ENCODE measurements at places on chromosomes 6 and 20. TPM values are rescaled to one million over a fixed set of nuclear protein-coding genes. Genes with fewer than 3 reads are reported as not detected.

The ZNF831 gene
- 1.1 TPM for total RNA-seq

The TUBB2B gene
- 4.5 TPM for total RNA-seq

The RBPJL gene
- not detected for total RNA-seq

The KIF25 gene
- 0.82 TPM for total RNA-seq

The TREM2 gene
- total RNA-seq = 8.1 TPM

The RIPOR3 gene
- 0.55 TPM for total RNA-seq

The CTCFL gene
- 10.8 TPM for total RNA-seq

The KCNK16 gene
- total RNA-seq = not detected

The CYP39A1 gene
- 31.2 TPM for total RNA-seq

The SEC23B gene
- 127 TPM for total RNA-seq

The KIF6 gene
- 0.97 TPM for total RNA-seq

DNA sequence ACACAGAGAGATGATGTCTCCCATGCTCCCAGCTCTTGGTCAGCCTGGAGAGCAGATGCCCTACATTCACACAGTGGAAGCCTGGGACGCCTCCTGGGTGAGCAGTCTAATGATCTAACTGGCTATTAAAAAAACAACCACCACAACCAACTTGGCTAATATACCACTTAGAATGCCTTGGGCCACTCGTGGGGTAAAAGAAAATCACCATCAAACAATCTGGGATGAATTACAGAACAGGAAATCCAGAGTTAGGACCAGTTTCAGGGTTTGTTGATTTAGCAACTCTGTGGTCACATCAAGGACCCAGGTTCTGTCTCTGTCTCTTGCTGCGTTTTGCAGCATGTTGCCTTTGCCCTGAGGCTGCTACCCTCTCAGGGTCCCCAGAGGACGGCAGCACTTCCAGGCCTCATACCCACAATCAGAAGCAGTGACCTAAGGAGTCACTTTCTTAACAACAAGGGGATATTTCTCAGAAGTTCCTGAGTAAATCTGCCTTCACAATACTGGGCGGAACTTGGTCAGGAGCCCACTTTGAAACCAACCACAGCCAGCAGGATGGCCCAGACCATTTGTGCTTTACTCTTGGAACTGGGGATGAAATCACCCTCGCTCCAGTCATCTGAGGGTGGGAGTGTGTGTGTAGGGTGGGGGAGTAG is 118.7 kb downstream of the CLIC5 start:
- no peaks in the 10 kb centered on the region for H3K27me3 ChIP-seq
- H3K4me3 ChIP-seq = no peak overlapping the region
- H3K36me3 ChIP-seq = no peaks in the 10 kb centered on the region
- DNase-seq = no peak

DNA sequence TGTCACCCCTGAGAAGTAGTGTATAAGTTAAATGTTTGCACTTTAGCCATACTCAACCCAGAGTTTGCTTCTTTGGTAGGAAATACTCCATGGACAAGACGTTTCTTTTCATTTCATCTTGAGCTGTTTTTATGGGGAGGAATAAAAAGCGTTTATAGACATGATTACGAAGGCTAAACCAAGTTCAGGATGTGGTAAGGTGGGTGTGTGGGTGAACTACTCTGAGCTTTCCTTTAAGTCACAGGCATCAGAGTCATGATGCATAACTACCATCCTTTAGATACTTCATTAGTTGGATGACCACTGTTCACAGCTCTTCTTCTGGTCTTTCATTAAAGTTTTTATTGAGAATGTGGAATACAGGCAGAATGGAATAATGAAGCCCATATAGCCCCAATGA is 48.9 kb downstream of the EBF4 start:
- no peak overlapping the region for H3K27ac ChIP-seq
- H3K4me1 ChIP-seq = no peaks in the 10 kb centered on the region
- no peaks in the 10 kb centered on the region for H3K36me3 ChIP-seq
- H3K27me3 ChIP-seq = no peaks in the 10 kb centered on the region

GRCh38 chr6:104281370-104281769 is 578.3 kb downstream of the HACE1 start:
- no peaks in the 10 kb centered on the region for H3K4me1 ChIP-seq
- H3K36me3 ChIP-seq = no peaks in the 10 kb centered on the region
- H3K27ac ChIP-seq = no peak overlapping the region
- H3K27me3 ChIP-seq = no peaks in the 10 kb centered on the region
- no peak overlapping the region for H3K4me3 ChIP-seq

- no peak within 1 kb of the TSS for H3K4me3 ChIP-seq
- H3K27ac ChIP-seq = no peak within 1 kb of the TSS
- H3K36me3 ChIP-seq = no peaks in the 10 kb centered on the region
- H3K27me3 ChIP-seq = no peaks in the 10 kb centered on the region
- H3K4me1 ChIP-seq = no peaks in the 10 kb centered on the region
Measured at GRCh38 chr6:167122827-167123657, at the start of gene CCR6. TSS of gene CCR6 (plus strand) at chr6:167123096. CDS start at chr6:167136135, 13,039 bp downstream.

- DNase-seq = no peak
- no peaks in the 10 kb centered on the region for H3K36me3 ChIP-seq
- H3K27ac ChIP-seq = no peak overlapping the region
- H3K4me1 ChIP-seq = peaks cover 6% of the 10 kb centered on the region
- no peaks in the 10 kb centered on the region for H3K27me3 ChIP-seq
- no peak overlapping the region for H3K4me3 ChIP-seq
Measured at GRCh38 chr6:15252195-15252594, 6.3 kb downstream of the JARID2 start.

GRCh38 chr20:25195962-25196785 is 662 bp downstream of the ENTPD6 start:
- peaks cover 4% of the 10 kb centered on the region for H3K4me1 ChIP-seq
- H3K36me3 ChIP-seq = no peaks in the 10 kb centered on the region
- H3K27me3 ChIP-seq = no peaks in the 10 kb centered on the region
- peak; percentile 65 for DNase-seq
- H3K27ac ChIP-seq = peak overlapping the region; percentile 93
- peak overlapping the region; percentile 78 for H3K4me3 ChIP-seq

DNA sequence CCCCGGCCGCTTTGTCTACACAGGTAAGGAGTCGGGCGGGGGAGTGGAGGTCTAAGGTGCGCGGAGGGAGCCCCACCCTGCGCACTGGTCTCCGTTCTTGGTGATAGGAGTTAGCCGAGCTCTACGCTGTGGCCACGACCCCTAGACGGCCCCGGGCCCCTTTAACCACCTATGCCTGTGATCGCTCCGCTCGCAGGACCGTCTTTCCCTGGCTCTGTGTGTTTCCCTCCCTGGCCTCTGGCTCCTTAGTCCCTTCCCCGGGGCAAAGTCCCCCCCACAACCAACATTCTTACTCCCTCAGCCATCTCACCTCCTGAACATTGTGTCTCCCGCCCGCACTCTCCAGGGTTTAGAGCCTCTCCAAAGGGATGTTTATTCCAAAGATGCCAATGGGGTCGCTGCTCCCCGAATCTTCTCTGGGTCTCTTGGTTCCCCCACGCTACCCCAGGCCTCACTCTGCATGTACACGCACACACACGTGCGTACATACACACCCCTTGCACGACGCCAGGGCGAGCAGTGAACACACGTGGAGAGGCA is 50.4 kb downstream of the CPXM1 start:
- H3K27ac ChIP-seq = no peak overlapping the region
- peaks cover 17% of the 10 kb centered on the region for H3K4me1 ChIP-seq
- H3K4me3 ChIP-seq = no peak overlapping the region
- H3K36me3 ChIP-seq = no peaks in the 10 kb centered on the region

DNA sequence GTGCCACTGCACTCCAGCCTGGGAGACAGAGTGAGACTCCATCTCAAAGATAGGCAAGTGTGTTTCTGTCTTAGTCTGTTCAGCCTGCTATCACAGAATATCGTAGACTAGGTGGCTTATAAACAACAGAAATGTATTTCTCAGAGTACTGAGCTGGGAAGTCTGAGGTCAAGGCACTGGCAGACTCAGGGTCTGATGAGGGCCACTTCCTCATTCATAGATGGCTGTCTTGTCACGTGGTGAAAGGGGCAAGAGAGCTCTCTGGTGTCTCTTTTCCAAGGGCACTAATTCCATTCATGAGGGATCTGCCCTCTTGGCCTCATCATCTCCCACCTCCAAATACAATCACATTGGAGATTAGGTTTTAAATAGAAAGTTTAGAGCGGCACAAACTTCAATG is 95.6 kb upstream of the PHACTR3 start:
- H3K4me3 ChIP-seq = no peak overlapping the region
- H3K27ac ChIP-seq = no peak overlapping the region

GRCh38 chr6:35392111-35392702 is 49.8 kb downstream of the PPARD start:
- peaks cover 17% of the 10 kb centered on the region for H3K4me1 ChIP-seq
- no peak overlapping the region for H3K4me3 ChIP-seq
- H3K27ac ChIP-seq = peak overlapping the region; percentile 64
- no peaks in the 10 kb centered on the region for H3K36me3 ChIP-seq

GRCh38 chr20:2086980-2087377 is 14.6 kb upstream of the STK35 start:
- no peaks in the 10 kb centered on the region for H3K36me3 ChIP-seq
- no peak overlapping the region for H3K4me3 ChIP-seq
- H3K27ac ChIP-seq = no peak overlapping the region
- no peaks in the 10 kb centered on the region for H3K27me3 ChIP-seq

- DNase-seq = no peak
- no peak overlapping the region for H3K4me3 ChIP-seq
- no peaks in the 10 kb centered on the region for H3K36me3 ChIP-seq
- H3K27me3 ChIP-seq = no peaks in the 10 kb centered on the region
Measured at GRCh38 chr6:145469021-145469420, 266.3 kb downstream of the EPM2A start.

DNA sequence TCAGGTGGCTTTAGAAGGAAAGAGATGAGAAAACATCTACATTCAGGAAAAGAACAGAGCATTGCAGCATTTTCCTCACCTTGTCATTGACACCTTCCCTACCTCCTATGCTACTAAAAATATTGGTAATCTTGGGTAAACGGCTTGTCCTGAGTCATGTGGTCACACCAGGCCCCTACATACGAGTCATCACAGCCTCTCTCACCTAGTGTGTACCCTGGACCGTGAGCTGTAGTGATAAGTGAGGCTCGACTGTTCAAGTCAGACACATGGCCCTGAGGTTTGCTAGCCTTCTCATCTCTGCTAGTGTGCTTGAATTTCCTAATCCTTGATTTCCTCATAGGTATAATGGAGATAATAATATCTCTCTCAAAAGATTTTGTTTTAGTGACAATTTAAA is 29.6 kb upstream of the TMEM244 start:
- no peaks in the 10 kb centered on the region for H3K27me3 ChIP-seq
- no peaks in the 10 kb centered on the region for H3K4me1 ChIP-seq
- H3K27ac ChIP-seq = no peak overlapping the region
- H3K36me3 ChIP-seq = no peaks in the 10 kb centered on the region

DNA sequence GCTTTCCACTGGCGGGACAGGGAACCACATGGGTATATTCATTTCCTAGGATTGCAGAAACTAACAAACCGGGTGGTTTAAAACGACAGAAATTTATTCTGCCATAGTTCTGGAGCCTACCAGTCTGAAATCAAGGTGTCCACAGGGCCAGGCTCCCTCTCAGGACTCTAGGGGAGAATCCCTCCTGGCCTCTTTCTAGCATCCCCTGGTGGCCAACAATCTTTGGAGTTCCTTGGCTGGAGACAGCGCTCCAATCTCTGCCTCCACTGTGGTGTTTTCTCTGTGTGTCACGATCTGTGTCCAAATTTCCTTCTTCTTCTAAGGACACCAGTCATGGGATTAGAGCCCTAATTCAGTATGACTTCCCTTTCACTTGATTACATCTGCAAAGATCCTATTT is 95.0 kb downstream of the SCML4 start:
- no peaks in the 10 kb centered on the region for H3K36me3 ChIP-seq
- no peak overlapping the region for H3K4me3 ChIP-seq
- H3K4me1 ChIP-seq = no peaks in the 10 kb centered on the region

- DNase-seq = no peak
- no peaks in the 10 kb centered on the region for H3K4me1 ChIP-seq
- H3K4me3 ChIP-seq = no peak overlapping the region
- no peak overlapping the region for H3K27ac ChIP-seq
- H3K27me3 ChIP-seq = no peaks in the 10 kb centered on the region
Measured at GRCh38 chr6:73984571-73985210, 288.7 kb downstream of the CD109 start.

DNA sequence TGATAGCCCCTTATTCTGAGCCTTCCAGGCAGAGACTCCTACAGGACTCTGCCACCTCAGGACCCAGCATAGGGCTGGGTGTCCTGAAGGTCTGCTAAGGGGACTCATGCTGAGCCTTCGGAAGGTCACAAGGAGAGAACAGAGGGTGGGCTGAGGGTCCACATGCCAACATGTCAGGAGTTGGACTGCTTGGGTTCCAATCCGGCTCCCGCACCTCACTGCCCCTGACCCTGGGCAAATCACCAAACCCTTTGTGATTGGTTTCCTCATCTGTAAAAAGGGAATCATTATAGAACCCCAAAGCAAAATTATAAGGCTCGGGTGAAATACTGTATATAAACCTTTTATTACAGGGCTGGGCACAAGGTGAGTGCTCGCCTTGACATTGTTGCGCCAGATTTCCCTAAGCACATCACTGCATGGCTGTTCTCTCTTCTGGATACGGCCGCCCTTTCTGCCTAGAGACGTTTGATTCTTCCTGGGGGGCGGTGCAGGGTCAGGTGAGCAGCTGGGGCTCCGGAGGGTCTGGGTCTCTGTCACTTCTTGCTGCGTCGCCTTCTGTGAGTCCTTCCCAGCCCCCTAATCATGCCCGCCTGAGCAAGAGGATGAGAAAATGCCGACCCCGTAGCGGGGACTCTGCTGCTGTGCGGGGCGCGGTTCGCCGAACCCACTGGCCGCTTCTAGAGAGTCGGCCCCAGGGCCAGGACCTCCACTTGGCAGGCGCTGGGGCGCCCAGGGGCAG is 90.5 kb upstream of the EPB41L1 start:
- H3K4me3 ChIP-seq = peak overlapping the region; percentile 56
- H3K4me1 ChIP-seq = peaks cover 8% of the 10 kb centered on the region
- H3K27me3 ChIP-seq = no peaks in the 10 kb centered on the region
- peak overlapping the region; percentile 86 for H3K27ac ChIP-seq
- DNase-seq = no peak
- H3K36me3 ChIP-seq = no peaks in the 10 kb centered on the region

GRCh38 chr6:24936641-24937317 is 1.0 kb upstream of the RIPOR2 start:
- H3K27ac ChIP-seq = no peak overlapping the region
- DNase-seq = no peak
- H3K27me3 ChIP-seq = peaks cover 3% of the 10 kb centered on the region
- H3K4me1 ChIP-seq = no peaks in the 10 kb centered on the region
- no peak overlapping the region for H3K4me3 ChIP-seq

- no peaks in the 10 kb centered on the region for H3K4me1 ChIP-seq
- DNase-seq = no peak
- H3K27me3 ChIP-seq = no peaks in the 10 kb centered on the region
- H3K27ac ChIP-seq = no peak overlapping the region
Measured at GRCh38 chr6:96213784-96214183, 198.0 kb downstream of the FUT9 start.

DNA sequence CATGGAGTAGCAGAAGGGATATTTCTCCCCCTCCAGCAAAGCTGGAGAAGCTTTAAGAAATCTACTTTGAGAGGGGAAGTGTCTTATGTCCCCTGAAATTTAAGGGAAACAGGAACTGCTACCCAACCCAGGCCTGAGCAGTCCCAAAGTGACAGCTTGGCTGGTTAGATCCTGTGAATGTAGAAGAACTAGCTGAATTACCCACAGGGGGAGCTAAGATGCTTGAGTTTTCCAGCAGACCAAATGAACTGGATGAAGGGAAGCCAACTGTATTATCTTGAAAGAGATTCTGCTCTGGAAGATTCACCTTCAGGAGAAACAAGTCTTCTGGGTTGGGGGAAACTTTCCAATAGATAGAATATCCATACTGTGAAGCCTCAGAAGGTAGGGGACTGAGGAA is 303.3 kb upstream of the MMS22L start:
- no peaks in the 10 kb centered on the region for H3K4me1 ChIP-seq
- no peak for DNase-seq
- H3K27me3 ChIP-seq = no peaks in the 10 kb centered on the region
- no peak overlapping the region for H3K27ac ChIP-seq
- no peaks in the 10 kb centered on the region for H3K36me3 ChIP-seq
- H3K4me3 ChIP-seq = no peak overlapping the region

Data from prostate gland (tissue), 2 donors.